ENCODE measurements at places on chromosomes 1 and 21.

- peak; percentile 69 for DNase-seq
These were observed at the start of gene TNFSF4 for GRCh38 chr1:173206816-173207568. TNFSF4 (minus strand) TSS chr1:173207331; CDS start chr1:173207176, 155 bp downstream.

DNA sequence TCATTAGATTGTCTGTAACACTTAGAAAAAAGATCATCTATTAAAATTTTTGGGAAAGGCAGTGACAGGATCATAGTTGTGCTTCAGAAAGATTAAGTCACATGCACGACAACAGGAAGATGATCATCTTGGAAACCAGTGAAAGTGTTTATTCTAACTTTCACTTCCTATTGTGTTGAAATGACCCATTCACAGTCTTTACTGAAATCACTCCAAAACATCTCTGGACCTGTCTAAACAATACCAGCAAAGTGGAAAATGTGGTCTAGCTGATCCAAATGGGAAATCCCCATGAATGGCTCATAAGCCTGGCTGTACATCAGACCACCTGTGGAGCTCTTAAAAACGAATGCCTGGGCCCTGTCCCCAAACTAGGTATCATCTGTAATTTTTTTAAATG lies 111.1 kb upstream of the ETV3 start:
- DNase-seq, result no peak

GRCh38 chr1:233714631-233715217 lies 100.8 kb downstream of the KCNK1 start:
- no peak for DNase-seq

DNA sequence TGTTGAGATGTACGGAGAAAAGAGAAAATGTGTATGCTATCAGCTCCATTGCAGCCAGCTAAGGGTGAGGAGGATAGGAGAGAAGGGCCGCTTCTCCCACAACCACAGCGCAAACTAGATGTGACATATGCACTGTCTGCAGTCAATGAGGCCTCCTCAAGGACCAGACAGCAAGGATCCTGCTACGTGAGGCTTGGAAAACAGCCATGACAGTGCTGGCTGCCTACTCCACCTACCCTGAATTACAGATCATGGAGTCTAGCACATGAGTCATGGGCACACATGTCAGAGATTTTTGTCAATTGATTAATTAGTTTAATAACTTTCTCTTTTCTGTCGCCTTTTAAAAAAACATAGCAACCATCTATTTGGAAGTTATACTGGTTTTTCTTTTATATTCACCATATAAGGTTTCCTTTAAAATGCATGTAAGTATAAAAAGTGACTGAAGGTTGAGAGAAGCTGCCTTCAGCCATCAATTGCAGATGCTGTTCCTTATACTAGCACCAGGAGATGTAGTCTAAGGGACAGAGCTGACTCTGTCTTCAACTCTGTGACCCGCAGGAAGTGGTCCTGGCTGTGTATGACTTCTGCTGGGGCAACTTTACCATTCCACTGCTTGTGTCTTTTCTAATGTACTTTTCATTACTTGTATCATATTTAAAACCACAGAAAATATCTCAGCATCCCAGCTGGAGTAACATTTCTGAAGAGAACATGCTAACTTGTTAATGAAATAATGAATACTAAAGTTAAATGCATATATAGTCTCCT lies 3.1 kb downstream of the VPS26C start:
- DNase-seq, result peak; percentile 87

- peak; percentile 69 for DNase-seq
These were observed at the start of gene ETNK2 for GRCh38 chr1:204151552-204152309. ETNK2 (minus strand) TSS chr1:204152044; CDS start chr1:204151852, 192 bp downstream.

GRCh38 chr1:27007909-27008582 lies 4.6 kb downstream of the TENT5B start:
- no peak for DNase-seq

DNA sequence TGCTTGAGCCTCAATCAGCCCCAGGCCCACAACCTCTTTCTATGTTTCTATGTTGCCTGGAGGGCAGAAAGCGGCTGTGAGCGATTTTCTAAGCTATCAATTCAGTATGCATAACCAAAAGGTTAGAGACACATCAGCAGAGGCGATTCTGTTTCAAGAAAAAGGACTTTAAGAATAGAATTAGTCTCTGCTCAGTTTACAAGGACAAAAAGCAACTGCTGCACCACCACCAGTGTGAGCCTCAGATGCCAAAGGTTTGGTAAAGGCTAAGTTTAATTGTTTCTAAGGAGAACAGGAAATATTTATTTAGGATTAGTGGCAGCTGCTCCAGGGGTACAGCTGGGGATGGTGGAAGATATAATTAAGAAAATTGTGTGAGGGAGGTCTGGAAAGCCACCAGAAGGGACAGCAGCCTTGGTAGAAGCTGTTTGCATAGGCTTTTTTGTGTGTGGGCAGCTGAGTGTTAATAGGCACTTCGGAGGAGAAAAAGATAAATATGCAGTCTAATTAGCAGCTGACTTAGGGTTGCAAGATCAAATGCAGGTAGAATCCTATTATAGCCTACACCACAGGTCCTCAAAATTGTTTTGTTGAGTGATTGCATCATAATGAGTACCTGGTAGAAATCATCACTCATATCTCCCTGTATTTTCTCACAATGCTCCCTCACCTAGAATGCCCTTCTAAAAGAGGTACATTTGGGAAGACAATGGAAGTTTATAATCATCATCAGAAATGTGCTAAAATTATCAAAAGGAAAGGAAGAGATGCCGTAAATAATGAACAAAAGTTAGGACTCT lies 35.8 kb downstream of the ZC3H11B start:
- DNase-seq, result no peak

DNA sequence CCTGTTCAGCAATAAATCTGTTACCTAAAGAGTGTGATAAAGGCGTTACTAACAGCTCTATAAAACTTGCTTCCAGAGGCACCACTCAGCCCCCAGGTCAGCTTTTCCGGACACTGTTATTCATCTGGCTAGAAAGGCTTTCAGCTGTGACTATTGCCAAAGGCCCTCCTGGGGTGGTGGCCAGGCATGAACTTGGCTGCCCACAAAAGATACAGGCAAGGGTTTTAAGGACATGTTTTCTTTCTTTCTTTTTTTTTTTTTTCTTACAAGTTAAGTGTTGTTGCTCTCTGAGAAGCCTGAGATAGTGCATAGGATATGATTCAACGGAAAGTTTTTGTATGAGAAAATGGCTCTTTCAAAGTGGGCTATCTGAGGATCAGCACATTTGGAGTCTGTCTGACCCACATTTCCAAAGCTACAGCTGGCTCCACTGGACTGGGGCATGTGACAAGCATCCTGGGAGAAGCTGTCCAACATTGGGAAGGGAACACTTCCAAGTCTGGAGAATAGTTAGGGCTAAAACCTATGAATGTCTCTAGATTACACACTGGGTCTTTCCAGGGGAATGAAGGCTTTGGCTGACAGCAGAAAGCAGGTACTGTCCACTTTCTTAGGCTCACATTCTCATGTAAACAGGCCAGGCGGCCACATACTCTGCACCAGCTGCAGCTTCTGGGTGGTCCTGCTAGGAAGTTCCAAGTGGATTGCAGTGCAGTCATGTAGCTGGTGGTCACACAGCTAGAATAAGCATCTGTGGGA lies 639.7 kb downstream of the LMO4 start:
- DNase-seq, result no peak

GRCh38 chr1:67274623-67275325 lies 32.9 kb upstream of the IL12RB2 start:
- no peak for DNase-seq

- no peak for DNase-seq
These were observed 8.3 kb downstream of the AHCTF1 start for GRCh38 chr1:246923482-246923881.

DNA sequence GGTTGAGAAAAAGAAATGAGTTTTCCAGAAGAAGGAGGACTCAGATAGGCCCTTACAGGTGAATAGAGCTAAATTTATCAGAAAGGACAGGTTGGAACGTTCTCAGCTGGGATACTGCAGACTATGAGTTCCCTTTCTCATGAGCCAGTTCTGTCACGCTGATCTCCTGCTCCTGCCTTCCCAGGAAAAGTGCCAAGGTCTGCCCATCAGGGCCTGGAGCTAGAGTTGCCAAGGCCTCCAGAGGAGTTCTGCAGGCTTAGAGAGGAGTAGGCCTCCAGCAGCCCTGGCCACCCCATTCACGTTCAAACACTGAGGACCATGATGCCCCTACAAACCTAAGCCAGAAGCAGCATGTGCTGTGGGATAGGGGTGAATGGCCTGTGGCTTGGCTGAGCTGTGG lies 126.8 kb upstream of the TNR start:
- no peak for DNase-seq

DNA sequence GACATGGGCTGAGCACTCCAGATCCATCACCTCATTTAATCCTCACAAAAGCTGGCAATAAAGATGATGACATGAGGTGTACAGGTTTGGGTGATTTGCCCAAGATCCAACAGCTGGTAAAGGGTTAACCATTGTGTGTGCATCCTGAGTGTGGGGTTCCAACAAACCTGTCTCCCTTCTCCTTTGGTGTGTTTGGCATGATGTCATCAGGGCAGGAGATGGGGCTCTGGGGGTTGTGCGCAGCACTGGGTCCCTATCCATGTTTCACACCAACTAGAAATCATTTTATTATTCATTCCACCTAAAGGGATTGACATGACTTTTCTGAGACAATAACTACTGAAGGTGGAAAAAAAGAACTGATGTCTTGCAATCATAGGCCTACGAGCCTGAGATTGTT lies 452.5 kb downstream of the SIPA1L2 start:
- no peak for DNase-seq

DNA sequence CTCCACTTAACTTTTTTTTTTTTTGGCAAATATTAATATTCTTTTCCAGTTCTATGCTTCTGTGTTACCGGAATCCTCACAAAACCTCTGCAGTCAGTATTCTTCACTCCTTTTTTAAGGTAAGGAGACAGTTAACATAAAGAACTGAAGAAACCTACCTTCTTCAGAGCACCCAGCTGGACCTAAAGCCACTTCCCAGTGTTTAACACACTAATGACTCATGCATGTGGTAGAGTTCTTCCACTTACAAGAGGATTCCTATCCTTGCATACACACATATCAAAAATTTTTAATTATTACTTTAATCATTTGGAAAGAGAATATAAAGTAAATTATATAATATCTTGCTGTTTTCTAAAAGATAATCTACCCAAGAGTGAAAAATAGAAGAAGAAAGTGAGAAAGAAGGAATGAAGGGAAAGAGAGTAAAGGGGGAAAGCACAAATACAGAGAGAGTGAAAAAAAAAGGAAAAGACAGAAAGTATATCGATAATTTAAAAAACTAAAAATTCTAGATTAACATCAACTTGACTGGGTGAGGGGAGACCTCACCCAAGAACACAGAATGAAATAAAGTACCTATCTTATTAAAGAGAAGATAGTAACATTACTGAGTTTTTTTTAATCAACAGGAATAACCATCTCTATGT lies 54.9 kb downstream of the ENAH start:
- no peak for DNase-seq

GRCh38 chr1:157144509-157144908 lies 6.3 kb upstream of the ETV3 start:
- no peak for DNase-seq

GRCh38 chr21:43287795-43288755 lies 119.3 kb downstream of the CRYAA start:
- no peak for DNase-seq

All from adrenal gland (tissue), 19 donors.